IMR-90 (cell line): ENCODE measurements at places on chromosomes 1 and 21. TPM values are rescaled to one million over a fixed set of nuclear protein-coding genes. Genes with fewer than 3 reads are reported as not detected.

Gene OR2T2
- total RNA-seq: not detected in 2 replicates

Gene OR2L2
- not detected in 2 replicates for total RNA-seq

DNA sequence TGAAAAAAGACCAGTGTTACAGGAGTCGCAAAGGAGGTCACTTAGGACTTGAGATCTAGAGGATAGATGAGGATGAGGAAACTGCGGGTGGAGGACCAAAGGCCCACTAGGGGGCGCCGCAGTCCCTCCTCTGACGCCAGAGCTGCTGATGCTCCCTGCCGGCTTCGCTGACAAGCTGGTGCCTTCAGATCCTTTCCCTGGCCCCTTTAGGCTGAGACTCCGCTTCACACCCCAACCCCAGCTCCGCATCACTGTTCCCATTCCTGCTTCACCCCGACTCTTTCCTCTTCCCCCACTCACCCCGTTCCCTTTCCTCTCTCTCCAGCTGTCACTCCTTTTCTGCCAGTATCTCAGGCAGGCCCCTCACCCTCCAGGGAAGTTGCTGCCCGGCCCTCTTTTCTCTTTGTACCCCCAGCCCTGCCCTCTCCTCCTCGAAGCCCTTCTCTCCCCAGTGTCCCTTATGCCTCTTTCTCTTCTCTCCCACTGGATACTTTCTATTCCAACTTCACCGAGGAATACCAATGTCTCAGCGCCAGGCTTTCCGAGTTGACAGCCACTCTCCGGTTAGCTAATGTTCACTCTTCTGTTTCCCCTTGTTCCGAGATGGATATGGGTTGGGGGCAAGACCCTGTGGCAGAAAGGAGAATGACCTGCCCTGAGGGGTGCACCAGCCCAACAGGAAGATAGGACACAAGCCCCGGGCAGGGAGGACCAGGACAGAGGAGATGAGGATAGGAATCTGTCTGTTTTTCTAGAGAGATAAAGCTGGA, 4.5 kb downstream of the KCNJ9 start:
- DNase-seq: peak; percentile 64

- no peak for DNase-seq
These were observed 17.1 kb downstream of the ACOT11 start for GRCh38 chr1:54565113-54565501.

GRCh38 chr1:62962014-62962812, 178.3 kb downstream of the ATG4C start:
- DNase-seq: no peak

DNA sequence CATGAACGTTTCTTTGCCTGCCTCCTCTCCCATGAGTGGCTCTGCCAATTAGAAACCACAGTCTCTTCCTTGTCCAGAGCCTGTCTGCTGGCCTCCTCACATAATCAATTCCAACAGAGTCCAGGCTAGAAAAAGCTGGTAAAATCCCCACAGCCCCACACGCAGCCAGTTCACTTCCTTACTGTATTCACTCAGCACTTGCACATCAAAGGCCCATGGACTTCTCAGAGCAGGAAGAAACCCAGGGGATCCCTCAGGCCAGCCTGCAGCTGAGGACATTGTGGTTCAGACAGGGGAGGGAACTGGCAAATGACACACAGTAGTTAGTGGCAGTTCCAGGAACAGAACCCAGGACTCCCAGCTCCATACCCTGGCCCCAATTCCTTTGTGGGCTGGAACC, 171.6 kb upstream of the EDN2 start:
- no peak for DNase-seq

- DNase-seq: no peak
These were observed 327.9 kb upstream of the C1orf174 start for GRCh38 chr1:4227986-4228385.

GRCh38 chr1:101652484-101652883, 344.2 kb downstream of the OLFM3 start:
- DNase-seq: no peak

Gene PALMD
- total RNA-seq: 0.72 and 1.1 TPM in 2 replicates

- DNase-seq: no peak
These were observed 493.5 kb downstream of the SETD4 start for GRCh38 chr21:35566874-35567273.

Gene PCP4
- not detected in 2 replicates for total RNA-seq

- DNase-seq: peak; percentile 29
These were observed 14.3 kb upstream of the LSM10 start for GRCh38 chr1:36411674-36412648.

- DNase-seq: no peak
These were observed 23.0 kb upstream of the PADI1 start for GRCh38 chr1:17181781-17182464.

DNA sequence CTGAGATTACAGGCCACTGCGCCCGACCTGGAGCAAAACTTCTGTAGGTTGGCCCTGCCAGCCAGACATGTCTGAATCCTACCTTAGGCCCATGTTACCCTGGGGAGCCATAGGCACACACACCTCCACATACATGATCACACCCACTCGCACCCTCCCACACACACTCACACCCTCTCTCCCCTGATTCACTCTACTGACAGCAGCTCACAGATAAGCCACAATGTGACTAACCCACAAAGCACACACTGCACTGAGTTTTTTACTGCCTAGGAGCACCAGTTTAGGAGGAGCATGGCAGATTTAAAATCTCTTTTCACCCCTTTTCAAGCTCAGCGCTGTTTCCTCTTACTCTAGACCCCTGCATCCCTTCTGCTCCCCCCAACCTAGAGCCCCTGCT, 41.7 kb downstream of the SLC30A1 start:
- DNase-seq: peak; percentile 35

Gene OR6N1
- not detected in 2 replicates for total RNA-seq

GRCh38 chr21:36381841-36382589, 3.2 kb upstream of the CHAF1B start:
- peak; percentile 9 for DNase-seq

DNA sequence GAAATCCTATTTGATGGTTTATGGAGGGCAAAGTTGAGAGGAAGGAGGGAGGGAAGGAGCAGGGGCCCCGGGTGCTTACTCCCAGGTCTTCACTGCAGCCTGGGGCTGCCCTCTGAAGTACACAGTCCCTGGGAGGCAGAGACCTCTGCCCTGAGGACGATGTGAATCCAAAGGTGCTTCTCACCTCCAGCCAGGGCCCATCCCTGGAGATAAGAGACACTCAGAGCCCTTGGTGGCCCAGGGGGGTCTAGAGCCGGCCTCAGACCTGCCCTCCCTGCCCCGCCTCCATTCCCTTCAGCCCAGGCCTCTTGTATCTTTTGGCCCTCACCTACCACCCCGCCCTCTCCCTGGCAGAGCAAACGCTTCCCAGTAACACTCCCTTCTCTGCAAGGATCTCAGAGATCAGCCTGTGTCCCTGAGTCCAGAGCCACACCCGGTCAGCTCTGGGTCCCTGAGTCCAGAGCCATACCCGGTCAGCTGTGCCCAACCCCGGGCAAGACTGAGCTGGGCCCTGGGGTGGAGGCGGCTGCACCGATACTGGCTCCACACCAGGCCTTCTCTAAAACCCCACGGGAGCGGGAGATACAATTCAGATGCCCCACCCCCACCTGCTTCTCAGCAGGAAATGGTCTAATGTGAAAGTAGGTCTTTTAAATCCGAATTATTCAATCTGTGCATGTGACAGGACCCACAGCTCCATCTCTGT, 3.6 kb upstream of the GNB1 start:
- no peak for DNase-seq

Gene STYXL2
- not detected in 2 replicates for total RNA-seq

Gene KRTAP13-2
- not detected in 2 replicates for total RNA-seq

GRCh38 chr1:160827418-160827817, 31.4 kb downstream of the LY9 start:
- DNase-seq: no peak

DNA sequence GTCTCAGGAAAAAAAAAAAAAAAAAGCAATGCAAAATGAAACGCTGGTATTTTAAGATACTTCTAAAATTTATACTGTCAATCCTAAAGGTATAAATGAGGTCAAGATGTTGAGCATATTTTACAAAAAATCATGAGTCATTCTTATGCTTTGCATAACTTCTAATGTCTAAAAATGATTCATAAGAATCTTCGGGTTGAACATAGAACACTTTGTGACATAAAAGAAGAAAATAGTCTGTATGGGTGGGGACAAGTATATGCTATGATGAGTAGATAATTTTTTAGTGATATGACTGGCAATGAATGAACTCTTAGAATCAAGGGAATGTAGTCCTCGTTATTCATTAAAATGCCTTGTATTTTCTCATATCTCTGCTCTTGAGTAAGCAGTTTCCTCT, 416.9 kb upstream of the USP24 start:
- DNase-seq: peak; percentile 63

Gene SPATA17
- 0.18 and 0.28 TPM in 2 replicates for total RNA-seq

Gene NMNAT2
- 0.36 and 0.56 TPM in 2 replicates for total RNA-seq

Gene CD58
- total RNA-seq: 5.4 and 6.4 TPM in 2 replicates

DNA sequence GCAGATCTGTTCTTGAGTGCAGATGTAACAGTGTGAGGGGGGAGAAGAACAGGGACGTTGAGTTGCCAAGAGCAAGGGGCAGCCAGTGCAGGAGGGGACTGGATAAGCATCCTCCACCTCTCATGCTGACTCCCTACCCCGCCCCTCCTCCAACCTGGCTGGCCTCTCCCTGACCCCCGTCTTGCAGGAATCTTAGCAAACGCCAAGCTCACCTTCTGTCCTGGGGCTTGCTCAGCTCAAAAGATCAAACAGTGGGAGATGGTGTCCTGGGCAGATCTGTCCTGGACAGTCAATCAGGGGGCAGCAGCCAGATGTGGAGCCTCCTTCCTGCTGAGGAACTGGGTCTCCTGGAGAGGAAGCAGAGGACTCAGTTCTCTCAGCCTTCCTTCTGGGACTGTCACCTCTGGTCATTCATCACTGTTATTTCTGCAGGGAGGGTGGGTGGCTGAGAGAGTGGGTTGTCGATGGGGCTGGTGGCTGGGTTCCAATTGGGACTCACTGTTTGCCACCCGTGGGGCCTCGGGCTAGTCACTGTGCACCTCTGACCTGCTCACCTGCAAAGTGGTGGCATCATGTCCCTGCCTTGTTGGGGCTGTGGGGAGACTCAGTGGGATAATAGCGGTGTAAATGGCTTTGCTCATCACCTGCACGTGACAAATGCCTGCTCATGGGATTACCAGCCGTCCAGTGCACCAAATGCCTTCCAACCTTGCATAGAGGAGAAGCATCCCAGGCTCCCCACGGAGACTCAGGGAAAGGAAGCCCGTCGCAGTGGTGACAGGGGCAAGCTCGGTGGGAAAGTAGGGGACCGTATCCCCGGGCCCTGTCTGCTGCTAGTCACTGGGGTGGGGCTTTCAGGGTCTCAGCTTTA, 154.4 kb downstream of the PTPRU start:
- DNase-seq: no peak

Gene SAMSN1
- not detected in 2 replicates for total RNA-seq

Gene RBM11
- total RNA-seq: under 0.01 and 0.18 TPM in 2 replicates

Gene JAM2
- 0.72 and 0.83 TPM in 2 replicates for total RNA-seq

- DNase-seq: no peak
These were observed 287.7 kb downstream of the HHAT start for GRCh38 chr1:210616356-210616755.

- no peak for DNase-seq
These were observed 72.5 kb upstream of the IGSF21 start for GRCh38 chr1:18035145-18035544.

DNA sequence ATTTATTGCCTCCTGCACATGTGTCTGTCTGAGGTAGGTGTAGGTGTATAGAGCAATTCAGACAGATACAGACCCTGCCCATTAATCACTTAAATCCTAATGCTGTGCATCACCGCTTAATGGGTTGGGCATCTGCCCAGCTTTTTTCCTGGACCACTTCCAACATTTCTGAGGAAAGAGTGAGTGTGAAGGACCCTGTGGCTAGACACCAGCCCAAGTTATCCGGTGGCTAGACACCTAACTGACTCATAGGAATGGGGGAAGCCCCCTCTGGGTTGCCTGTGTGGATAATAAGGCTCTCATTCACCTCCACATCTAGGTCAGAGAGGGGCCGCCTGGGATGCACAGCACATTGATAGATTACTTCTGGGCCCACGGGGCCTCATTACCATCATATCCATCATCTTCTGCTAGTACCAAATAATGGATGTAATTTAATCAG, 121.1 kb upstream of the RAVER2 start:
- peak; percentile 41 for DNase-seq

Gene MANEAL
- total RNA-seq: 0.28 and 0.54 TPM in 2 replicates

- DNase-seq: no peak
These were observed 27.4 kb downstream of the RPS6KA1 start for GRCh38 chr1:26557008-26557407.

DNA sequence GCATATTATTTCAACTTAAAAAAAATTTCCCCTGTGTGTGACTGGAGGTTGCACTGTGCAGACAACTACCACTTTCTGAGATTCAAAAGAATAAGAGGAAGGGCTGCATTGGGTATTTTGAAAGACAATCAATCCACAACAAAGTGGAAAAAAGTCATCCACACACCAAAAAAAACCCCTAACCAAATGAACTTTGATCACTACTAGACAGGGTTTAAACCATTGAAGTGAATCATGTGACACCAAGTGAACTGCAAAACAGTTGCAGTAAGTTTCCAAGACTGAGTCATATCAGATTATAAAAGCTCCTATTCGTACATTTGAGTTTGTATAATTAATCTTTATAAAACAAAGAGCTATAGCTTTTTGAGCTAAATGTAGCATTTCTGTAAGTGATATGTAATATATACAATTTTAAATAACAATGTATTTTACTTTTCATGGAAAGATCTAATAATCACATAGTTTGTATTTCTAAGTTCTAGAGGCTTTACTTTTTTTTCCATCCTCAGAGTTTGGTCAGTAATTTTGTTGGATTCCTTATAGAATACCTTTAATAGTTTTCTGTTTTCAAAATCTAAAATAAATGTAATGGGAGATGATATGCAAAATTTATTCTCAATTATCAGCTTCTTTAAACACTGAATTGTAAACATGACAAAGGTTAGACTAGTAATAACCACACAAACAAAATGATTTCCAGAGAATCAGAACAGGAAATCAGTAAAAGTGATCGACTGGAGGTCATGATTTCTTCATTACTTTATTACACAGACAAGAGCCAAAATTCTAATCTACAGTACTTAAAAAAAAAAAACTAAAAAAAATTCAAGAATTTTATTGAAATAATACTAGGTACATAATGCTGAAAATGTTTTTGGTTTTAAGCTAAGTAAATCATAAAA, 50.5 kb upstream of the GFI1 start:
- DNase-seq: peak; percentile 65

DNA sequence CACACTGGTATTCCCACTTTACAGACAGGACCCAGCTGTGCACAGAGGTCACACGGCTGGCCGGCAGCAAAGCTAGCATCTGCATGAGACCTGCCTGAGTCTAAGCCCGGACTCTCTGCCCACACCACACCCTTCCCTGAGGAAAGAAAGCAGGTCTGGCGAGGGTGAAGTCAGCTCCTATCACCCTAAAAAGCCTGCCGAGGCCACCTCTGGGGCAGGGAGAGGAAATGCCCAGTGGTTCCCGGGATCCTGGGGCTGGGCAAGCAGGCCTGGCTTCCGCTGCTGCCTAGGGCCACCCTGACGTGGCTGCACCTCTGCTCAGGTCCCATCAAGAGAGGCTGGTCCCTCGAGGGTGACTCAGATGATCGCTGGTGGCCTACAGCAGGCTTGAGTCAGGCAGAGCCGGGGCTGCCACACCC, 42.2 kb downstream of the RAP1GAP start:
- DNase-seq: no peak
